ENCODE measurements at places on chromosomes 1 and 21. TPM values are rescaled to one million over a fixed set of nuclear protein-coding genes. Genes with fewer than 3 reads are reported as not detected.

The ATXN7L2 gene
- 1.8 TPM for total RNA-seq

The GTF2B gene
- total RNA-seq, result 44.8 TPM

The SPRR2B gene
- total RNA-seq, result not detected

The C1orf87 gene
- total RNA-seq, result not detected

The MCOLN2 gene
- total RNA-seq, result 4.6 TPM

The GJA9 gene
- total RNA-seq, result not detected

The CD244 gene
- not detected for total RNA-seq

The WDR3 gene
- total RNA-seq, result 17.0 TPM
